ENCODE measurements at places on chromosomes 6 and 20.

- no peak for DNase-seq
These were observed 247.1 kb upstream of the GRIK2 start for GRCh38 chr6:101146389-101146788.

GRCh38 chr6:110509617-110510241 is 33.3 kb upstream of the SLC22A16 start:
- DNase-seq: no peak

- no peak for DNase-seq
These were observed 493.1 kb upstream of the MAP3K7 start for GRCh38 chr6:91079969-91080368.

DNA sequence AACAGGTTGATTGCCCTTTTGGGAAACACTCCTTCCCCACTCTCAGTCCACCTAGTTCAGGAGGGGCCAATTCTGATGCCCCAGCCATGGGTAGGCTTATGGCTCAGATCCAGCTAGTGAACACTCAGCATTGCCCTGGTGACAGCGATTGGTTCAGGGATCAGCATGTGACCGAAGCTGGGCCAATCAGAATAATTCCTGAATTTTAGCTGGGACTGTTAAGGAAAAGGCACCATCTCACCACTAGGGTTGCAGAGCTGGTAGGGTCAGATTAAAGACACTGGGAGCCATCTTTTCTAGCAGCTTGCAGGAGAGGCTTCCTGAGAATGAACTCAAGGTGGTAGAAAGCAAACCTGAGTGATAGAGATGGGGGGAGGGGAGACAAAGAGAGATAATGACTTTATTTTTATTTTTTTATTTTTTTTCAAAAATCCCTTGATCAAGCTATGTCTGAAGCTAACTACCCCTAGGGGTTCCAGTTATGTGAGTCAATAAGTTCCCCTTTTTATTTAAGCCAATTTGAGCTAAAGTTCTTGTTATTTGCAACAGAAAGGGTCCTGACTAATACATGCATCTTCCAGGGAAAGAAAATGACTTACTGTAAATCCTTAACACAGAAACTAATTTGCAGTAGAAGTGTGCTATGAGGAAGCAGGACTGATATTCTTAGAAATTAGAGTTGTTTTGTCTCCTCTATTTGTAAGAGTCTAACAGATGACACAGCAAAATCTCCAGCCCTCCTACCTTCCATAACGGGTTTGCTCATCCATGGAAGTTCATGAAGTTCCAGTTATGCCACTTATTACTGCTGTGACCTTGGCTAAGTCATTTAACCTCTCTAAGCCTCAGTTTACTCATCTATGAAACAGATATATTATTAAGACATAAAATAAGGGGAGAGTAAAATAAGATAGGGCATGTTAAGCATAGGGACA is 44.7 kb downstream of the EYA2 start:
- DNase-seq: no peak

- DNase-seq: no peak
These were observed 123.4 kb downstream of the LY86 start for GRCh38 chr6:6711832-6712448.

- DNase-seq: no peak
These were observed 113.2 kb downstream of the FAM83B start for GRCh38 chr6:54959820-54960219.

- peak; percentile 2 for DNase-seq
These were observed 421.1 kb upstream of the AGPAT4 start for GRCh38 chr6:161694995-161695394.

GRCh38 chr20:10537850-10538480 is 102.9 kb downstream of the SLX4IP start:
- DNase-seq: no peak
